Stimulated activated CD8-positive, alpha-beta memory T cell treated with anti-CD3 and anti-CD28 coated beads, Interleukin-15, amount 100 ng/mL, for 24 hours (primary cell): ENCODE measurements at places on chromosomes 2 and 18.

DNA sequence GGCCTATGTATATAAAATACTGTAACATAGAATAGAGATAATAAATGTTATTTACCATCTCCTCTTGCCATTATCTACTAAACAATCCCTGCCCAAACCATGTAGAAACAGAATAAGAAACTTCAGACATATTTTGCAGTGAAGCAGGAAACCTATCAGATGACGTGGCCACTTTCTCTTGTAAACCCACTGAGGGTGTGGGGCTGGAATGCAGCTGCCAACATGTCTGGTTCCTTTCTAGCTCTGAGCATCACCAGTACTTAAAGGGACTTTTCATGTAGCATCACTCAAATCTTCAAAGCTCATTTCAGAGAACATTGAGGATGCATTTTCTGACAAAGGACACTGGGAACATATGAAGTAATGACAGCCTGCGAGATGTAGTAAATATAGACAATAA lies 251.8 kb downstream of the LPIN1 start:
- DNase-seq = no peak

- no peak for DNase-seq
These were observed 155.4 kb upstream of the VRK2 start for GRCh38 chr2:57891086-57891712.

GRCh38 chr2:217392930-217393584 lies 533.2 kb upstream of the TNP1 start:
- DNase-seq = no peak

DNA sequence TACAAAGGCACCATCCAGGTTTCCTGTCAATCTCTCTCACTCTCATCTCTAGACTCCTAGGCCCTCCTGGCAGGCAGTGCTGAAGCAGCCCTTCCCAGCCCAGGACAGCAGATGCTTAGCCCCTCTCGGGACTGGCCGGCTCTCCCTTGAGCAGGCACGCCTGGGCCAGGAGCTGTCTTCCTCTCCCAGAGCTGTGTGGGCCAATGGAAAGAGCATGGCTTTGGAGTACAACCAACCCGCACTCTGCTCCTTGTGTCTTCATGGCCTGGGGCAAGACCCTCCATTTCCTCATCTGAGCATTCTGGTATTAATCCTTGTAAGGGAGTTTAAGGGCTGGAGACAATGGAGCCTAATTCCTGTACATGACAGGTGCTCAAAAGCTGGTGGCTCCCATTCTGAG lies 97.2 kb downstream of the CAPN13 start:
- no peak for DNase-seq

DNA sequence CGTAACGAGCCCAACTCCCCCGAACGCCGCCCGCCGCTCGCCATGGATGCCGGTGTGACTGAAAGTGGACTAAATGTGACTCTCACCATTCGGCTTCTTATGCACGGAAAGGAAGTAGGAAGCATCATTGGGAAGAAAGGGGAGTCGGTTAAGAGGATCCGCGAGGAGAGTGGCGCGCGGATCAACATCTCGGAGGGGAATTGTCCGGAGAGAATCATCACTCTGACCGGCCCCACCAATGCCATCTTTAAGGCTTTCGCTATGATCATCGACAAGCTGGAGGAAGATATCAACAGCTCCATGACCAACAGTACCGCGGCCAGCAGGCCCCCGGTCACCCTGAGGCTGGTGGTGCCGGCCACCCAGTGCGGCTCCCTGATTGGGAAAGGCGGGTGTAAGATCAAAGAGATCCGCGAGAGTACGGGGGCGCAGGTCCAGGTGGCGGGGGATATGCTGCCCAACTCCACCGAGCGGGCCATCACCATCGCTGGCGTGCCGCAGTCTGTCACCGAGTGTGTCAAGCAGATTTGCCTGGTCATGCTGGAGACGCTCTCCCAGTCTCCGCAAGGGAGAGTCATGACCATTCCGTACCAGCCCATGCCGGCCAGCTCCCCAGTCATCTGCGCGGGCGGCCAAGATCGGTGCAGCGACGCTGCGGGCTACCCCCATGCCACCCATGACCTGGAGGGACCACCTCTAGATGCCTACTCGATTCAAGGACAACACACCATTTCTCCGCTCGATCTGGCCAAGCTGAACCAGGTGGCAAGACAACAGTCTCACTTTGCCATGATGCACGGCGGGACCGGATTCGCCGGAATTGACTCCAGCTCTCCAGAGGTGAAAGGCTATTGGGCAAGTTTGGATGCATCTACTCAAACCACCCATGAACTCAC lies 673 bp downstream of the PCBP1 start:
- peak; percentile 34 for DNase-seq

DNA sequence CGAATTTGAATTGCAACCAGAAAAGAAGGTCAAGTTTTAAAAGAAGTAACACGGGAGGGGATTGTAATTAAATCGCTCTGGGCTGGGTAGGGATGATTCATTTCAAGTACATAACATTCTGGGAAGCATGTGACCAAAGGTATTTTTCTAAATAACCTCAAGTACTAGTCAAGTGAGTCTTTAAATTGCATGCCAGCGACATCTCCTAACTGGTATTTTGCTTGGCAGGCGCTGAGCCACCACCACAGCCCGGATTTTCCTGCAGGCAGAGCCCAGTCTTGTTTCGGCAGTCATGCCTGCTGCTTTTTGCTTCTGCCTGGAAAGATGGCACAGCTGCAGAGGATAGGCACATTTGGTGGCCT lies 33.7 kb upstream of the NPAS2 start:
- no peak for DNase-seq
